ENCODE measurements at places on chromosomes 4 and X.

DNA sequence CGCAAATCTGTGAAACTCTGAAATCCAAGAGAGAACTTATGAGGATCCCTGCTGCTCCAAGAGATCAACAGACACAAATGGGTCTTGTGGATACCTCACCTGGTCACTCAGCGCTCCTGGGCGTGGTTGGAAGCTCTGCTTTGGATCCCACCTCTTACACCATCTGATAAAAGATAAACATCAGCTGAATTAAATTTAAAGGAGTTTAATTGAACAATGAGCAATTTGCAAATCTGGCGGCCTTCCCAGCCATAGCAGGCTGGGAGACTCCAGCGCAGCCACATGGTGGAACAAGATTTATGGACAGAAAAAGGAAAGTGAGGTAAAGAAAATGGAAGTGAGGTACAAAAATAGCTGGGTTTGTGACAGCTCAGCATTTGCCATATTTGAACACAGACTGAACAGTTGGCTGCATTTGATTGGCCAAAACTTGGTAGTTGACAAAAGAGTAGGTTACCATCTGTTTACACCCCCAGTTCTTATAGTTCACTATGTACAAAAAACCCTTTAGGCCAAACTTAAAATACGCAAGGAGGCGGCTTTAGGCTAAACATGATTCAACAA lies 437.3 kb upstream of the NDST3 start:
- DNase-seq, result no peak

DNA sequence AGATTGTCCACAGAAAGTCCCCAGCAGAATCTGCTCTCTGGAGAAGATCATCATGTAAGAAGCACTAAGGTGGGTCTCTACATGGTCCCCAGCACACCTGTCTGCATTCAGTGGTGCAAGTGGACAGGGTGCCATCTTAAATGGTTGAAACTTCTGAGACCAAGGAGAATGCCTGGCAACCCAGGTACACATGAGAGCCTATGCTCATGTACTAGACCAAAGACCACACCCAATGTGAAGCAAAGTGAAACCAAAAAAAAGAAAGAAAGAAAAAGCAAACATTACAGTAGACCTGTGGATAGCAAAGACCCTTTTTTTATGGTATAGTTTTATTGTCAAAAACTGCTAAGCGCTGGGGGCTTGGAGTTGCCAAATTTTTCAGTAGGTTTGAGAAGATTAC lies 15.0 kb downstream of the CD40LG start:
- DNase-seq, result no peak

DNA sequence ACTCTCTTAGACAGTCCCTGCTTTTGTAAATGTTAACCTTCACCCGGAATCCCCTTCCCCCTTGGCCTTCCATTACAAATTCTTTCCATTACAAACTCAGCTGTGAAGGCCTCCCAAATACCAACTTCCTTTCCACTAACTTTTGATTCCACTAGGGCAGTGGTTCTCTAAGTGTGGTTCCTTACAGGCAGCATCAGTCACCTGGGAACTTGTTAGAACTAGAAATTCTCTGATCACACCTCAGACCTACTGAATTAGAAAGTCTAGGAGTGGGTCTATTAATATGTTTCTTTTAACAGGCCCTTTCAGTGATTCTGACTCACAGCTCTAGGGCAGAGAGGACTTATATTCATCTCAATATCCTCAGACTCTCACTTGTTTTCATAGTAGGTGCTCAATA lies 19.0 kb upstream of the MRPL1 start:
- DNase-seq, result no peak

DNA sequence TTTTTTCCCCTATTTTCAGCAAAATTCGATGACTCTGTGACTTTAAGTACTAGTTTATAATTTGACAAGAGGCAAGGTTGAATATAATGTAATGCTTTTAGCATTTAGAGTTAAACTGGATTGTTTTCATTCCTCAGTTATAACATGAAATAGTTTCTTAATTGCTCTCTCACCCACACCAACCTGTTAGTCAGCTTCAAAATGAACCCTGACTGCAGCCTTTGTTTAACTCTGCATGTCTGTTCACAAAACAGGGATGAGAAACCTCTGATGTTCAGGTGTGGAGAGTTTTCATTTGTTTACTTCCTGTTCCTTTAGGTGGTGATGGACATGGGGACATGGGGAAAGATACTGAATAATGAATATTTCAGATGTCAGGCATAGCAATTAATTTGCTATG lies 49.9 kb upstream of the MND1 start:
- DNase-seq, result no peak

Measured in cerebellum (tissue), 4 donors.